CD8-positive, alpha-beta memory T cell (primary cell): ENCODE measurements at places on chromosomes 7 and 10.

GRCh38 chr7:149422914-149423301 lies 38.0 kb downstream of the ZNF777 start:
- DNase-seq = no peak

GRCh38 chr10:69172241-69172982 lies 7.6 kb upstream of the SUPV3L1 start:
- DNase-seq = no peak

DNA sequence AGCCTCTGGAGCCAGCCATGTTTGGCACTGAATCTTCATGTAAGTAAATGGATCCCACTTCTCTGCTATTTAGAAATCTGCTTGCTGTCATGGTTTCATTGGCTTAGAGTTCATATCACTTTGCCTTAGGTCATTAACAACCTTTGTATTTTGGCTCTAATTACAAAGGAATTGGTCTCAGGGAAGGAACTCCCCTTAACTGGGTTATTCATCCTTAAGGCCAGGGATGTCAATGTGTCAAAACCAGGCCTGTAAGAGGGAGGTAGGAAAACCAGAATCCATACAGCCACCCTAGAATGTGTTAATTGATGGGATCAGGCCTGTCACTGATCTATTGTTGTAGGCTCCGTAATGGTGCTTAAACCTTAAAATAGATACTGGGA lies 67.3 kb downstream of the ST7 start:
- no peak for DNase-seq

- DNase-seq = no peak
These were observed 152.4 kb downstream of the PRPF18 start for GRCh38 chr10:13739183-13739582.

GRCh38 chr10:19816411-19817230 lies at the start of gene PLXDC2:
TSS of gene PLXDC2 (plus strand) at chr10:19816432.
- DNase-seq = no peak

- DNase-seq = no peak
These were observed 53.5 kb upstream of the VIPR2 start for GRCh38 chr7:159198016-159198724.

DNA sequence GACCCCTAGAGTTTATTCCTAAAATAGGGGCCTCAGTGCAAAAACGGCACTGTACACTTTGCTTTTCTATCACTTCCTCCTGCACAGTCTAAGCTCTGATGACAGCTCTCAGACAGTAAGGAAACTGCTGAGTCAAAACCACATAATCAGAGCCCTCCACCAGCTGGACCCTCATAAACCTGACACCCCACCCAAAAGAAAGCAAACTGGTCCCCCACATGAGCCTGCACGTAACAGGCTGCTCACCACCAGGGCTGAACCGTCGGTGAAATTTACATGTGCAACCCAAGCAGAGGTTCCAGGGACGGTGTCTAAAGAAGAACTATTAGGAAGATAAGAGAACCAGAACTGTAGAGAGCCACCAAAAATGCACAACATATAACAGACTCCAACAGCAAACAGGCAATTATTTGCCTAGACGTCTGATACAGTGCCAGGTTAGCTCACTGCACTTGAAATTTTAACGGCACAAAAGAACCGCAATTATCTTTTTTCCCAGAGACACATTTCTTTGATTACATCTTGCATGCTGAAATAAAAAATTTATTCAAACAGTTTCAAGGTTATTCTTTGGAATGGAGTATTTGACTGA lies 19.6 kb downstream of the SGMS1 start:
- no peak for DNase-seq

DNA sequence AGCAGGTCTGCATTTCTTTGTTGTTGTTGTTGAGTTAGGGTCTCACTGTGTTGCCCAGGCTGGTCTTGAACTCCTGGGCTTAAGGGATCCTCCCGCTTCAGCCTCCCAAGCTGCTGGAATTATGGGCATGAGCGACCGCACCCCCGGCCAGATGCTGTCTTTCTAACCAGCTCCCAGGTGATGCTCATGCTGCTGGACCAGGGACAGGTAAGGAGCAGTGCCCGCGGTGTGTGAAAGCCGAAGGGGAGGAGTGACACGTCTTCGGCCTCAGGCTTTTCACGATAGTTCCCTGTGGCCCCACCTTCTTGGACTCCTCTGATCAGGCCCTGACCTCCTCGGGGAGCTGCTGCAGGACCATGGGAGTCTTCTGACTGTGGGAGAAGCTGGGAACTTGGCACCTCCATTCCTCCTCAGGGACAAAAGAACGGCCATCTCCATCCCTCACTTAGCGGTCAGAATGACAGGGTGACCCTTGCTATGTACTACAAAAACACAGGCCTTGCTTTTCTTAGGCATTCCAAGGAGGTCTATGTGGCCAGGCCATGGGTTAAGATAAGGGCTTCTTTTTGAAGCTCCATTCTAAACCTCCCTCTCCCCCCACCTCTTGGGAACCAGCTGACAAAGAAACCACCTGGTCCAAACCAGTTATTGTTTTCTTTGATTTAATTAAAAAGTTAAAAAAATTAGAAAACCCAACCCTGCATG lies 5.5 kb downstream of the SFRP5 start:
- DNase-seq = no peak

DNA sequence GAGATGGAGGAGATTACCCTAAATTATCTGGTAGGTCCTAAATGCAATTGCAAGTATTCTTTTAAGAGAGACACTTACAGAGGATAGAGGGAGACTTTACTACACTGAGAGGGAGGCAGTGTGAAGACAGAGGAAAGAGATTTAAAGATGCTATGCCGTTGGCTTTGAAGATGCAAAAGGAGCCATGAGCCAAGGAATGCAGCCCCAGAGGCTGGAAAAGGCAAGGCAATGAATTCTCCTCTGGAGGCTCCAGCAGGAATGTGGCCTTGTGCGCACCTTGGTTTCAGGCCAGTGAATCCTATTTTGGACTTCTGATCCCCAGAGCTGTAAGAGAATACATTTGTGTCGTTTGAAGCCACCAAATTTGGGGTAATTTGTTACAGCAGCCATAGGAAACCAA lies 118.6 kb downstream of the PLXNA4 start:
- no peak for DNase-seq

DNA sequence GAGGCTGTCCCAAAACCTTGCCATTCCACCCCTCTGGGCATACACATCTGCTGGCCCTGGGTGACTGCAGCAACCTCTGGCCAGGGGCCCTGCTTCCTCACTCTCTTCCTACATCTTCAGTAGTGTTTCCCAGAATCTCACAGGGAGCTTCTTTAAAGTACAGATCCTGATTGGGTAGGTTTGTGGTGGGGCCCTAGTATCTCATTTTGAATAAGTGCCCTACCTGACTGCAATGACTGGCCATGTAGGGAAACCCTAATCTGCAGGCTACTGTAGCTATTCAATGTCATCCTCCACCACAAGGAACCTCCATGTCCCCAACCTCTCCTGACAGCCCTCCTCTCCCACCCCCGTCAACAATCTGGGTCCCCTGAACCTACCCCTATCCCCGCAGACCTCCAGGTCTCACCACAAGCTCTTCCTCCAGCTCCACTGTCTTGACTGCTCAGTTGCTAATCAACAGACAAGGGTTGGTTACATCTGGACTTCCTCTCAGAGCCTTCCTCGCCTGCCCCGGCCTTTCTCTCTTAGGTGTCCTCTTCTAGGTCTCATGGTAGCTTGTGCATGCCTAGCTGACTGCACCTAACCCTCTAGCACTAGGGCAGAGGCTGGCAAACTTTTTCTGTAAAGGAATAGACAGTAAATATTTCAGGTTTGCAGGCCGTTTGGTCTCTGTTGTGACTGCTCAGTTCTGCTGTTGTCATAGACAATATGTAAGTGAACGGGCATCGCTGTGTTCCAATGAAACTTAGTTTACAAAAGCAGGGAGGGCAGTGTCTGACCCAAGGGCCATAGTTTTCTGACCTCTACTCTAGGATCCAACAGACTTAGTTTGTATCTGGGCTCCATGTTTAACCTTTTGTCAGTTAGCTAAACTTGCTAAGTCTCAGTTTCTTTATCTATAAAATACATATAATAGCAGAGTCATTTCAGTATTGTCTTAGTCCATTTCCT lies 121.1 kb downstream of the AOAH start:
- DNase-seq = no peak

DNA sequence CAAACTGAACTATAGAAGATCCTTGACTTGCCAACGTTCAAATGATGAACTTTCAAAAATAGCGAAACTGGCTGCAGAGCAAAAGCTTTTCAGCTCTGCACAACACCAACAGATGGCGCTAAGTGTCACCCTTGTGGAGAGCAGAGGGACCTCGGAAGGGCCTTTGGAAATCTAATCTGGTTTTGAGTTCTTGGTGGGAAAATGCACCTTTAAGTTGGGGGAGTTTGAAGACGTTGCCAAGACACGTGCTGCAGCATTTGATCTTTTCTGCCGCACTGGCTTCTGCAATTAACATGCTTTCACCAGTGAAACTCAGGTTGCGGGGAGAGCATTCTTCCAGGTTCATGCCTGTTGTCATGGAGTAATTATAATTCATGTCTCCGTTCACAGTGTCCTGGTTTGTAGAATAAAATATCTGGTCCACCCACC lies 26.3 kb upstream of the WDR11 start:
- no peak for DNase-seq

- no peak for DNase-seq
These were observed 11.3 kb upstream of the SAMD9L start for GRCh38 chr7:93159490-93159889.

GRCh38 chr10:59383436-59383835 lies 21.1 kb upstream of the FAM13C start:
- DNase-seq = no peak

DNA sequence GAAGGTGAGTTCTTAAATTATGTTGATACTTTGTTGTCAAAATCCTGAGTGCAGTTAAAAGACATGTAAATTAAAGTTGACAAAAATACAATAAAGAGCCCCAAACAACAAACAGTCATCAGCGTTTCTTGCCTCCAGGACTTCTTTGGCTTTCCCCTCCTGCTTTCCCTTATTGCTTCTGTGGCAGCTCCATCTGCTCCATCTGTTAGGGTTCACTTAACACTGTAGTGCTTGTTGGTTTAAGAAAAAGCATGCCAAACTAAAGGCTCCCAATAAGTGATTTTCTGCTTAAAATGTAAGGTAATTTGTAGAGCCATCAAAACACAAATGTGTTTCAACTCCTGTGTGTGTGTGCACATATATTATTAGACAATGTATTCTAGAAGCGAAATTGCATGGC lies 254.3 kb upstream of the GNAI1 start:
- no peak for DNase-seq

- DNase-seq = peak; percentile 21
These were observed 78.6 kb downstream of the LCOR start for GRCh38 chr10:96910488-96911395.

GRCh38 chr7:128032605-128033235 lies 1.5 kb upstream of the LRRC4 start:
- DNase-seq = peak; percentile 12

DNA sequence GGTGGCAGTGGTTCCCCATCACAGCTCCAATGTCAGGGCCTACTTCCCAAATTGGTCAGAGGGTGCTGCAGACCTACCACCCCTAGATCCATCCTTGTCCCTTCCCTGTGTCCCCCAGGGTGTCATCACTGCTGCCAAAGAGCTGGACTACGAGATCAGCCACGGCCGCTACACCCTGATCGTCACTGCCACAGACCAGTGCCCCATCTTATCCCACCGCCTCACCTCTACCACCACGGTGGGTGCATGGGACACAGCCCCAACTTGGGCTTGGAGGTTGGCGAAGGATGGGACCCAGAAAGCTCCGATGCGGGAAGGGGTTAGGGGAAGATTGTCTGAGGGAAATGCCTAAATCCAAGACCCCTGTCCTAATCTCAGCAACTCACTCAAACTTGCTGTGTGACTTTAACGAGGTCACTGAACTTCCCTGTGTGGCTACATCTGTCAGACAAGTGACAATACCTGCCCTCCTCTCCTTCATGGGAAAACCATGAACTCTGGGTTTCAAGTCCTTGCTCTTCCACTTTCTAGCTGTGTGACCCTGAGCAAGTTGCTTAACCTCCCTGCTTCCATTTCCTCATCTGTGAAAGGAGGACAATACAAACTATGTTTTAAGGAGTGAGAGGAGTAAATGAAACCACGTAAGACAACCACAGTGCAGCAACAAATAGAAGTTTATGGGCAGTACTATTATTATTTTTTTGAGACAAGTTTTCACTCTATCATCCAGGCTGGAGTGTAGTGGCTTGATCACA lies 4.9 kb upstream of the VSIR start:
- DNase-seq = no peak

- DNase-seq = no peak
These were observed 6.7 kb upstream of the OAT start for GRCh38 chr10:124425227-124425962.

DNA sequence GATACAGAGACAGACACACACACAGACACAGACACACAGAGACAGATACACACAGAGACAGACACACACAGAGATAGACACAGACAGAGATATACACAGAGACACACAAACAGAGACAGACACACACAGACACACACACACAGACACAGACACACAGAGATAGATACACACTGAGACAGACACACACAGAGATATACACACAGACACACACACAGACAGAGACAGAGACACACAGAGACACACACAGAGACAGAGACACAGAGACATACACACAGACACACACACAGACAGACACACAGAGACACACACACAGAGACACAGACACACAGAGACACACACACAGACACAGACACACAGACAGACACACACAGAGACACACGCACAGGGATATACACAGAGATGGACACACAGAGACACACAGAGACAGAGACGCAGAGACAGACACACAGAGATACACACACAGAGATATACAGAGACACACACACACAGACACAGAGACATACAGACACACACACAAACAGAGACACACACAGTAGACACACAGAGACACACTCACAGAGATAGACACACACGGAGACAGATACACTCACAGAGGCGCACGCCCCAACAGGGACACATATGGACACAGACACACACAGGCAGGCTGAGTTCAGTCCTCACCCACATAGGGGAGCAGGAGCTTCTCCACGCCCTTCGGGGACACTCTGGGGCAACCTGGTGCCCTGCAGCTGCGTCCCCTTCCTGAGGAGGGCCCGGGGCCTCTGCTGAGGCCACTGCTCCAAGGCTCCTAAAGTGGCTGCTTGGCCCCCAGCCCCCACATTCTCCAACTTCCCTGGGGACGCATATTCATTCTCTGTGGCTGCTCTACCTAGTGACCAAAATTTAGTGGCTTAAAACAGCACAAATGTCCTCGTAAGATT lies 10.3 kb upstream of the PPP2R2D start:
- DNase-seq = peak; percentile 3

- no peak for DNase-seq
These were observed 200.2 kb upstream of the TMEM196 start for GRCh38 chr7:19973581-19973980.

GRCh38 chr7:2621061-2621828 lies 10.5 kb upstream of the TTYH3 start:
- no peak for DNase-seq

DNA sequence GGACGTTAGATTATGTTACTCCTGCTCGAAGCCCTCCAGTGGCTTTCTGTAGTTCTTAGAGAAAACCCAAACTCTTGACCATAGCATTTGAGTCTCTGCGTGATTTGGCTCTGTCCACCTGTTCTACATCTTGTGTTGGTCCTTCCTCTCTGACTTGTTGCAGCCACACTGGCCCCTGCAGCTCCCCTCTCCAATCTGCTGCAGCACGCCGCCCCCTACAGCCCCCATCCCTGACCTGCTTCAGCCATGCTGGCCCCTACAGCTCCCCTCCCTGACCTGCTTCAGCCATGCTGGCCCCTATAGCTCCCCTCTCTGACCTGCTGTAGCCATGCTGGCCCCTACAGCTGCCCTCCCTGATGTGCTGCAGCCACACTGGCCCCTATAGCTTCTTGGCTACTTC lies 29.2 kb downstream of the TRRAP start:
- DNase-seq = no peak
